Activated CD8-positive, alpha-beta T cell treated with anti-CD3 and anti-CD28 coated beads for 36 hours (primary cell): ENCODE measurements at places on chromosomes 1 and 21. TPM values are rescaled to one million over a fixed set of nuclear protein-coding genes. Genes with fewer than 3 reads are reported as not detected.

DNA sequence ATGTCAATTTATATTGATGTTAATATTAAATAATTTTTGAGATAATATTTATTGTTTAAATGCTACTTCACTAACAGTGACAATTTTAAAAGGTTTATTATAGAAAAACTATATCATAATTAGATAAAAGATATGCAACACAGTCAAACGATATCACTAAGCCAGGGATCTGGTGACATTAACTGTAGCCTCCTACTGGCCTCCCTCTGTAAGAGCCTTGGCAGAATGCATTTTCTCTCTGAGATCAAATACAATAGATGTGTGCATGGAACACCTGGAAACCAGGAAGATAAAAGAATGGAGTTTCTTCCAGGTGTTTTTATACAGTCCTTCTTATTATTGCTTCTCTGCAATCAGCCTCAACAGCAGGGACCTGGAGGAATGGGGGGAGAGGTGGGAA lies 1762.1 kb downstream of the BRINP3 start:
- DNase-seq: no peak

DNA sequence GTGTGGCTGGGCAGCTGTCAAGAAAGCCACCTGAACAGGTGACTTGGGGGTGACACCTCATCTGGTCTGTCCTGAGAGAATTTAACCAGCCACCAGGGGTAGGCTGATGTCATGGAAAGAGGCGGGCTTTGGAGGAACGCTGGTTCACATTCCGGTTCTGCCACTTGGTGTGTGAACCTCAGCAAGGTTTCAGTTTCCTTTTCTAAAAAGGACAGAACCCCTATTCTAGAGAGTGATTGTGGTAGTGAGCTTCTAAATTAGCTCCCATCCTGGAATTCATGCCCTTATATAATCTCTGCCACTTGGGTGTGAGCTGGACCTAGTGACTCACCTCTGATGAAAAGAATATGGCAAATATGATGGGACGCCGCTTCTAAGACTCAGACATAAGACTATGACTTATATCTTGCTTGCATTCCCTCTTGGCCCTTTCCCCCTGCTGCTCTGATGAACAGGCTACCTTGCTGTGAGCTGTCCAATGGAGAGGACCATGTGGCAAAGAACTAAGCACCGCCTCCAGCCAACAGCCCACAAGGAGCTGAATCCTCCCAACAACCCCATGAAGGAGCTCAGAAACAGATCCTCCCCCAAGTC lies 332.1 kb downstream of the RRAGC start:
- DNase-seq: peak; percentile 89

DNA sequence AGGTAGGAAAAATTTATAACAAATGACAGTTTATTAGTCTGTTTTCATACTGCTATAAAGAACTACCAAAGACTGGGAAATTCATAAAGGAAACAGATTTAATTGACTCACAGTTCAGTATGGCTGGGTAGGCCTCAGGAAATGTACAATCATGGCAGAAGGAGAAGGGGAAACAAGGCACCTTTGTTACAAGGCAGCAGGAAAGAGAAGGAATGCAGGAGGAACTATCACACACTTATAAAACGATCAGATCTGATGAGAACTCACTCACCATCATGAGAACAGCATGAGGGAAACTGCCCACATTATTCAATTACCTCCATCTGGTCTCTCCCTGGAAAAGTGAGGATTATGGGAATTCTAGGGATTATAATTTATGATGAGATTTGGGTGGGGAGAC lies 61.3 kb downstream of the ASB17 start:
- DNase-seq: no peak

DNA sequence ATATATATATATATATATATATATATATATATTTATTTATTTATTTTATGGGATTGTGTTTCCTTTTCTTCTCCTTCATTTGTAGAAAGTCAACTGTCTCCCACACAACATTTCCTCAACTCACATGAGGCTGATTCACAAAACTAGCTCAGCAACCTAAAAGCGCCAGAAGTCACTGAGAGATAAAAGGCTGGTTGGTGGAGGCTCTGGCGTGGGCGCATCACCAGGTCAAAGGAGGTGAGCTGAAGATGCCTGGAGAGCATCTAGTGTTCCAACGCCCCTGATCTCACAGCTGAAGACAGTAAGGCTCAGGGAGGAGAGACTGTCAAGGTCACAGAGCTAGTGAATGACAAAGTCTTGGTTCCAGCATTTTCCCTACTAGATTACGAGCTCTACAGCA lies 78.0 kb downstream of the HLCS start:
- no peak for DNase-seq

- no peak for DNase-seq
These were observed 6.8 kb upstream of the SLAMF1 start for GRCh38 chr1:160653620-160654016.

DNA sequence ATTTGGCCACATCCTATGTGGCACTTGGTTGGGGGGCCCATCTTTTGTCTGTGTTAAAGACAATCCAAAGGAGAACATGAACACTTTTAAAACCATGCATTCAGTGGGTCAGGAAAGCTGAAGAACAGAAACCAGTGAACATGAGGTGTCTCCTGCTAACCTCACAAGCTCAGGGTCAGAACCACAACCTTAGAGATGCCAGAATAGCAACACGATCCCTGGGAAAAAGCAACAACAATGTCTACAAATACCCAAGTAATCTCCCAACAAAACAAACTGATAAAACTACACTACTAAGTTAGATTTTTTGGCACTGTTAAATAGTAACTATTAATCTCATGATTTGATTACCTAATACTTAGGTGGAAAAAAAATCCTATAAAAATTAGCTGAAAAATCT lies 34.1 kb upstream of the GNG4 start:
- no peak for DNase-seq

DNA sequence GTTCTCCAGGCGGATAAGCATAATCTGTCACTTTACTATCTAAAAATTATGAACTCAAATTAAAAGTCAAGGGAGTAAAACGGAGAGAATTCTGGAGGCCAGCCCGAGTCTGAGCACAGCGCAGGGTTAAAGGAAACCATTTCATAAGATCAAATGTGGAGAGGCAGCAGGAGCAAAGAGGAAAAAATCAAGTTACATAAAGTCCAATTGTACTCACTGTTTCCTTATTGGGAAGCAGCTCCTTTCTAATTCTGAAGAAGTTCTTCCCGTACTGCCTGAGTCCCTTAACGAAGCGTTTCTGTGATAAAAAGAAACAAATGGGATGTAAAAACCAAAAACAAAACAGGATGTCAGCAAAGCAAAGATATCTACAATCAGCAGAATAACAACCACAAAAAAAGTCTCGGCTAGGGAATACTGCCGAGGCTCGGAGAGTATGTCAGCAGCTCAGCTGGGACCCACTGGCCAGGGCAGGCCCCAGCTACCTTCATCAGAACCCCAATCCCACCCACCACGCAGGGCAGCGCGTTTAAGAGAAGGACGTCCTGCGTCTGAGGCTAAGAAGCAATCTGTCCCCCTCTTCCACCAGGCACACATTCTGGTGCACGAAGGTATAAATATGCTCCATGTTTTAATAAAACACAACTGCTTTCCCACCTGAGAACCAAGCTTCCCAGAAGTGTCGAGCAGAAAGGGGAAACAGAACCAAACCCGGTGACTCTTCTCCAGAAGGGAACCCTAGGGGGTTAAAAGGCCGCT lies 104.8 kb downstream of the SLC45A1 start:
- peak; percentile 16 for DNase-seq

DNA sequence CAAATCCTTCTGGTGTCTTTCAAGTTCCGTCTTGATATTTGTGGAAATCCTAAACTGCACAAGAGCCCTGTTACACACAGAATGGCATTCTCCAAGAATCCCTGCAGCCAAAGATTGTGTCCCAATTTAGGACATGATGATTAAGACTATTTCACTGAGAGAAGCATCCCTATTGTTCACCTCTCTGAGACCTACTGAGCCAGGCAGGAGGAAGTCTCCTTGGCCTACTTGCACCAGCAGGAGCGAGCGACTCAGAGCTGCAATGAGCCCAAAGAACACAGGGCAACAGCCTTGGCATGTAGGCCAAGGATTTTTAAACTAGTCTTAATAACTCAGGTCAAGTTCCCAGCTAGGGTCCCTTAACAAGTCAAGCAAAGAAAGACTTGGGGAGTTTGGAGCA lies 79.4 kb upstream of the RUNX1 start:
- DNase-seq: no peak

DNA sequence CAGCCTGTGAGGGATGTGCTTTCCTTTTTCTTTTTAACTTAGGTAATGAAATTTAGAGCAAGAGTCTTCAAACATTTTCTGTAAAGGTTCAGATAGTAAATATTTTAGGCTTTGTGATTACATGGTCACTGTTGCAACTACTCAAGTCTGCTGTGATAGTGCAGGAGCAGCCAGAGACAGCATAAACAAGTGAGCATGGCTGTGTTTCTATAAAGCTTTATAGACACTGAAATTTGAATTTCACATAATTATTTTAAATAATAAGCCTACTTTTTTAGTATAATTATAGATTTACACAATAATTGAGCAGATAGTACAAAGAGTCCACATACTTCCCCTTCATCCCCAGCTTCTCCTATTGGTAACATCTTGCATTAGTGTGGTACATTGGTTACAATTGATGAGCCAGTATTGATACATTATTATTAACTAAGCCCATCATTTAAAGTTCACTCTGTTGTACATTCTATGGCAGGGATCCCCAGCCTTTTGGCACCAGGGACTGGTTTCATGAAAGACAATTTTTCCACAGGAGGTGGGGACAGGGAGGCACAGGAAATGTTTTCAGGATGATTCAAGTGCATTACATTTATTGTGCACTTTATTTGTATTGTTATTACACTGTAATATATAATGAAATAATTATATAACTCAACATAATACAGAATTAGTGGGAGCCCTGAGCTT lies 3.0 kb downstream of the ATF6 start:
- DNase-seq: no peak

- DNase-seq: no peak
These were observed 198.6 kb upstream of the HMCN1 start for GRCh38 chr1:185535621-185536020.

- DNase-seq: no peak
These were observed 4.4 kb upstream of the FNDC5 start for GRCh38 chr1:32874860-32875752.

- DNase-seq: no peak
These were observed 1.2 kb downstream of the PKN2 start for GRCh38 chr1:88685259-88685620.

DNA sequence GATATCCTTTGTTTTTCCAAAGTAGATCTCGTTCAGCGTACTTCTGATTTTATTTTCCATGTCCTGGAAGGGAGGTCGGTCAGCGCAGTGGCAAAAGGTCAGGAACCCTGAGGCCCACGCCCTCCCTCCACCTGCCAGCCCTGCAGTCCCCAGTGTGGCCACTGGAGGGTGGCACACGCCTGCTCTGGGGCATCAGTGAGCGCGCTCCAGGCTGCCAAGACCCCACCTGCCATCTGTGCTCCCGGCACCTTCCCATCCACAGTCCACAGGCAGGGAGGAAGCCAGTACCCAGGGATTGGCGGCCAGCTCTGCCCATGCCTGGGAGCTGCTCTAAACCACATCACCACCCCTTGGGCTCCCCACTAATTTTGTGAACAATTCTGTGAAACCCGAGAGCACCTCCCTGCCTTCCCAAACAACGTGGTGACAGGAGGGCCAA lies 32.3 kb downstream of the SLC66A1 start:
- peak; percentile 53 for DNase-seq

- DNase-seq: no peak
These were observed 149.5 kb downstream of the GRIK3 start for GRCh38 chr1:36884801-36885200.

GRCh38 chr21:16605597-16605996 lies 875.8 kb downstream of the USP25 start:
- no peak for DNase-seq

DNA sequence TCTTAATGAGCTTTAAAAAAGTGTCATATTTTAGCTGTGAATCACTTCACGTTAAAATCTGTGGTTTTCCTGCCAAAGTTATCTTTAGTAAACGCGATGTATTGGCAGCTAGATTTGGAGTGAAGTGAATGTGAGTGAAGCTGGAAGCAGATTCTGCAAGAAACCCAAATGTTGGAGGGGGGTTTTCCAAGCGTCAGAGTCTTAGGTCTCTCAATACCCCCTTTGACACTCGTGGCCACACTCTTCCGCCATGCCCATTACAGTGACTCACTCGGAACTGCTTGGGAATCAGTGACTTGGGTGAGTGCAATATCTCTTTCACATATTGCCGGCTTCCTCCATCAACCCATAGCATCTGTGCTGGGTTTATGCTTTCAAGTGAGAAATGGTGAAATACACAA lies 17.5 kb downstream of the B3GALT5 start:
- no peak for DNase-seq

- peak; percentile 28 for DNase-seq
These were observed 648 bp upstream of the TRAPPC3 start for GRCh38 chr1:36149973-36150295.

GRCh38 chr1:108893141-108893530 lies 16.4 kb downstream of the GPSM2 start:
- no peak for DNase-seq

DNA sequence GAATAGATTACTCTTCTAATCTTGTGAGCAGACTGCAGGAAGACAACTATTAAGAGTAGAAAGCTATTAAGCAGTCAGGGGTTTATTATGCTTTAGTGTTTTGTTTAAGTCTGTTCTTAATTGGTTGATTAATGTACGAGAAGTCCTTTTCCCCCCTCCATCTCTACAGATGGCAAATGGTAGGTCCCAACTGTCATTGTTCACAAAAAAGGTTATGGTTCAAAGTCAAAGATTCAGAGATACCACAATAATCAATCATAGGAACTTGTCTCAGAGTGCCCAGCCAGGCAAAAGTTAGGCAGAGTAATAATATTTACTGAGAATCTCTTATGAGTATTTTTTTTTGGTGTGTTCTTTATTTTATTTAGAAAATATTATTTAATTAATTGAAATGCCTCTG lies 26.8 kb downstream of the NFIA start:
- no peak for DNase-seq

GRCh38 chr21:15774590-15774989 lies 44.8 kb downstream of the USP25 start:
- DNase-seq: no peak

RGS4 gene
- total RNA-seq: not detected

WLS gene
- total RNA-seq: not detected

TMPRSS15 gene
- total RNA-seq: not detected

LIPI gene
- not detected for total RNA-seq

PDZK1 gene
- not detected for total RNA-seq

SAMSN1 gene
- total RNA-seq: 66.7 TPM

AURKAIP1 gene
- 127 TPM for total RNA-seq

C8A gene
- total RNA-seq: not detected

TDRD5 gene
- total RNA-seq: not detected

NTMT2 gene
- total RNA-seq: not detected

EPHB2 gene
- 0.13 TPM for total RNA-seq

ACTL8 gene
- total RNA-seq: not detected

CHD5 gene
- 0.63 TPM for total RNA-seq

TGFB2 gene
- total RNA-seq: not detected
